ENCODE measurements at places on chromosomes 4 and X. TPM values are rescaled to one million over a fixed set of nuclear protein-coding genes. Genes with fewer than 3 reads are reported as not detected.

GRCh38 chr4:74531963-74532794, 87.2 kb downstream of the AREG start:
- no peak overlapping the region for H3K4me3 ChIP-seq
- no peaks in the 10 kb centered on the region for H3K27me3 ChIP-seq
- H3K4me1 ChIP-seq = no peaks in the 10 kb centered on the region
- H3K36me3 ChIP-seq = no peaks in the 10 kb centered on the region

GRCh38 chr4:78162821-78163220, 105.7 kb downstream of the FRAS1 start:
- no peaks in the 10 kb centered on the region for H3K4me1 ChIP-seq
- no peaks in the 10 kb centered on the region for H3K27me3 ChIP-seq
- H3K4me3 ChIP-seq = no peak overlapping the region
- H3K36me3 ChIP-seq = no peaks in the 10 kb centered on the region
- DNase-seq = no peak

Gene NUDT9
- total RNA-seq = 20.5 TPM

Gene F11
- not detected for total RNA-seq

Measured in breast epithelium (tissue), 4 donors.